Fibroblast of skin of back (primary cell): ENCODE measurements at places on chromosomes 6 and 20.

DNA sequence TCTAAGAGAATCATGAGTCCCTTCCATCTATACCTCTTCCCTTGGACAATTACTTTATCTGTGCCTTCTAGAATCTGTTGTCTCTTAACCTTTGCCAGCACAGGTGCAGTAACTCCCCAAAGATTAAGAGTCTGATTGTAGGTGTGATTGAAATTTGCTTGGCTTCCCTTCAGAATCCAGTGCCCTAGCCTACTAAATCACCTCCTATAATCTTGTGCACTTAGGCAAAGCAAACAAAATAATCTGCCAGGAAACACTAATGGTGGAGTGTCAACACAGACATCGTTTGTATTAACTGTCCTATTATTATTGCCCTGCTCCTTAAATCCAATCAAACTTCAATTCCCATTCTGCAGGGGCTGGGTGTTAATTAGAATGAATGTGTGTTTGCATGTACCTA, 28.0 kb downstream of the ID4 start:
- no peak for DNase-seq

GRCh38 chr6:35034411-35035191, 106.5 kb downstream of the TCP11 start:
- no peak for DNase-seq

DNA sequence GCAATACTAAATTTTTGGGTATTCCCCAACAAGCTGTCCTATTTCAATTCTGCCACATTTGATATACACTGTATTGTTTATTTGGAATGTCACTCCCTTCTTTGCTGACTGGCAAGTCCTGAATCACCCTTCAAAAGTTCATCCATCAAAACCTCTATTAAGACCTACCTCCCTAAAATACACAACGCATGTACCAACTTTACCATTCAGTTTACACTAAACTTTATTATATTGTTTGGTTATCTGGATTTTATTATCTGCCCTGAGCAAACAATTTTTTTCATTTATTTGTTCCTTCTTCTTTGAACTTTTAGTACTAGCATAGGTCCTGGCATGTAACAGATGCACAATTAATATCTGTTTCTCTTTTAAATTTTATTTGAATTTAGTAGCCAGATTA, 958.2 kb upstream of the ADGRB3 start:
- DNase-seq, result no peak

DNA sequence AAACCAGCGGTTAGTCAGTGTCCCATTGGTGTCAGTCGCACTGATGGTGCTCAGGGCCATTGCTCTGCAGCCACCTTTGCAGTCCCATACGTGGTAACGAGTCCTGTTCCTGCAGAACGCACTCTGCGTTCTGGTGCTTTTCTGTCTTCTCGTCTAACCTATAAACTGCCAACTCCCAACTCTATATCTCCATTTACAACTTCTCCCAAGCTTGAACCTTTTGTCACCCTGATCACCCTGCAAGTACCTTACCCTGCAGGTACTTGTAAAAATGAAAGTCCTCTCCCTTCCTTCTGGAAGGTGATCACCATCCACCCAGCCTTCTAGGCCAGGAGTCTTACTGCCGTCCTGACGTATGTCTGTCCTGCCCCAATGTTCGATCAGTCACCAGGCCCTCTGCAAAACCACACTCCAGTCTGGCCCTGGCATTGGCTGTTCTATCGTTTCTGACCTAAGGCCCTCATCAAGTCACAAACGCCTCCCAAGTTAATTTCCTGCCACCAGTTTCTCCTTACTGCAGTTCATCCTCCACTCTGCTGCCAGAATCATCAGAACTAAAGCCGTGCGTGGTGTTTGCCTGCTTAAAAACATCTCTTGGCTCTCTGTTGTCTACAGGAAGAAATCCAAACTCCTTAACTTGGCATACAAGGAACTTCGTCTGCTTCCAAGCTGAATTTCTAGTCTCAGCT, 7.9 kb downstream of the RREB1 start:
- DNase-seq, result no peak
